ENCODE measurements at places on chromosomes 6 and 20. TPM values are rescaled to one million over a fixed set of nuclear protein-coding genes. Genes with fewer than 3 reads are reported as not detected.
A peak's percentile ranks its signal among the peaks of the same experiment; 100 is the strongest.

Gene ASIP
- not detected for total RNA-seq

GRCh38 chr20:33391722-33392415 is 9.4 kb downstream of the CDK5RAP1 start:
- DNase-seq: no peak

GRCh38 chr20:5402903-5403531 is 86.3 kb upstream of the PROKR2 start:
- DNase-seq: no peak

- no peak for DNase-seq
Observed at GRCh38 chr6:93787841-93788240, 368.5 kb upstream of the EPHA7 start.

GRCh38 chr6:56956491-56956890 is 1.6 kb downstream of the BEND6 start:
- peak; percentile 26 for DNase-seq

All from dorsolateral prefrontal cortex (tissue), 122 donors.